ENCODE measurements at places on chromosomes 5 and 9.
A peak's percentile ranks its signal among the peaks of the same experiment; 100 is the strongest.

GRCh38 chr9:26940779-26941178, 6.3 kb downstream of the PLAA start:
- DNase-seq, result no peak

GRCh38 chr5:30030101-30030500, 1163.4 kb upstream of the CDH6 start:
- no peak for DNase-seq

GRCh38 chr9:134648701-134649530, 7.3 kb downstream of the COL5A1 start:
- no peak for DNase-seq

DNA sequence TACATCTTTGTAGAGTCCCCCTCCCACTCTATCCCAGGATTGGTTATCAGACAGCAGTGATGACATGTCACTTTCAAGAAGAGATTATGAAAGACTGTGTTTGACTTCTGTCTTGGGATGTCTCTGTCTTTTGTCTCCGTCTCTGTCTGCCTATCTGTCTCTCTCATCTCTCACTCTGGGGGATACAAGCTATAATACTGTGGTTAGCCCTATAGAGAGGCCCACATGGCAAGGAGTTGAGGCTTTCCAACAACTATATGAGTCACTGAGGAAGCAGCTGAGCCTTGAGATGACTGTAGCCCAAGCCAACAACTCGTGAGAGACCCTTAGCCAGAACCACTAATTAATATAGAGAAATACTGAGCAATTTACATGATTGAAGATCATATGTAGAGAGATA, 284.8 kb downstream of the PDE4D start:
- peak; percentile 35 for DNase-seq

DNA sequence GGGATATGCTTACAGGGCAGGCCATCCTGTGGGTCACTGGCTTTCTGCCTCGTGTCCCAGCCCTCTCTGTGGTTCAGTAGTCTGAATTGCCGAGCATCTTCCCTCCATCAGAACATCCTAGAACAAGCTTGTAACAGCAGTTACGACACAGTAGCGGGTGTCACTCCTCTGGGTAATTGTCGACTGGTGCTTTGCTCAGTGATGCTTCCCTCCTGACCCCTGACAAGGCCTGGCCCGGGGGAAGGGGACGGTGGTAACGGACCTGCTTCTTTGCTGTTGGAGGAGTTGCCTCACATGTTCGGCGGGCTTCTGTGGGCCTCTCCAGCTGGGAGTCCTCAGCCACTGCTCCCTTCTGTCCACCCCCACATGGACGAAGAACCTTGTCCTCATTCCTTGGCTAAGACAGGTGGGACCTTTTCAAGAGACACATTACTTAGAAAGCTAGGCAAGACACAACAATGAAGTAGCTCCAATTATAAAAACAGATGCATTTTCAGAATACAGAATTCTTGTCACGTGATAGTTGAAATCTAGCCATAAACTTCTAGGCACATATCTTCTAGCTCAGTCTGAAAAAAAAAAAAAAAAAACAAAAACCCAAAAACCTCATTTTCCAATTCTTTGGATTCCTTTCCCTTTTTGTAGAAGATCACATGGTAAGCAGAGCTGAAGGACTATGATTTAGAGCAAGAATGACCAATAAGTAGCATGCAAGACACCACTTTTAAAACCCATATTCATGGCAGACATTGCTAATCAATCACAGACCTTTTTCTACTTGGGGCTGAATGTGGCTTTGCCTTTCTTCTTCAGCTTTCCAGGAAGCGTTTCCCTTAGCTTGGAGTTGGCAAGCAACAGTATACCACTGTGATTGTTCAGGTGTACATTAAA, 25.0 kb downstream of the HMCN2 start:
- DNase-seq, result no peak

- no peak for DNase-seq
These were observed 478.7 kb downstream of the DMAC1 start for GRCh38 chr9:7320841-7321240.

DNA sequence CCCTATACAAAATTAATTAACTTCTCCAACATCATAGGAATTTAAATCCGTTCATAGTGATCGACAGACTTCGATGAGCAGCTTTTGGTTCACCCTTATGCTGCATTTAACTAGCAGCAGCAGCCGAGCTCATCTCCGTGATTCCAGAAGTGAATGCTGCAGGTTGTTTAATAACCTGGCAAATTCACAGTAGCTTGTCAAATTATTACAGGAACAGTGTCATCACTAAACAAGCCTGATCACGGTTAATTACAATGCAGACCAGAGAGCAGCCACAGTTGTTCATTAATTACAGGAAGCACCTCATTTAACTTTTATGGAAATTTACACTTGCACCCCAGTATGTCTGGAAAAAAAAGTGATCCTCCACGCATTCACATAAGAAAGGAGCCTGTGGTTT, 188.2 kb downstream of the BNC2 start:
- DNase-seq, result no peak

- no peak for DNase-seq
These were observed 198.0 kb downstream of the GAS1 start for GRCh38 chr9:86749161-86749893.

DNA sequence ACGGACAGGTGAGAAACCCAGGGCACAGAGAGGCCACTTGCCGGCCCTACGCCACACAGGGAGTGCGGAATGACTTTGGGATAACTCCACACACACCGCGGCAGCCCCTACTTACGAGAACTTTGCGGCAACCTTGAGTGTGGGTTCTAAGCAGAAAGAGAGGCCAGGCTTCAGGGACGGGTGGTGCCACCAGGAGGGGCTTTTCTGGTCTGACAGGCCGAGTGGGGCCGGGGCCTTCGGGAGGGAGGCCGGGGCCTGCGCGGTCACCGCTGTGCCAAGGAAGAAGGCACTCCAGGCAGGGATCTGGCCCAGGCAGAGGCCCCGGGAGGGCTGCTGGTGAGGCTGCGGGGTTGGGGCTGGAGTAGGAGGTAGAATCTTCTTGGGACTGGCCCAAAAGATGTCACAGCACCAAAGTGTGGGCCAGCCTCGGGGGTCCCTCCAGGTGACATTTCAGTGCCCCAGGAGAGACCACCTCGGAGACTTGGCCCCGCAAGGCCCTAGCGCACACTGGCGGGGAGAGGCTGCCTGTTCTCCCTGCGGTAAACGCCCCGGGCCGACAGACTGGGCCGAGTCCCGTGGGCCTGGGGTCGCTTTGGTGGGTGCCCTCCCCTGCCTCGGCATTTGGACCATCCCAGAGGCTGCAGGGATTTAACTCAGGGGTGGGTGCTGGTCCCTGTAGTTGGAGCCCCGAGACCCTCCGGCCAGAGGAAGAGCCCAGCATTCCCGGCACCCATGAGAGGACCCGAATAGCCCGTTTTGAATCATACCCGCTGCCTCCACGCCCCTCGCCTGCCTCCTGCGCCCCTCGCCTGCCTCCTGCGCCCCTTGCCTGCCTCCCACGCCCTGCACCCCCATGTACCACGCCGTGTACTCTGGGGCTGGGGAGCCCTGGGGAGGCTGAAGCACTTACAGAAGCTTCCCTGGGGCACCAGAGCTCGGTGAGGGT, 9.0 kb upstream of the RNU6ATAC start:
- DNase-seq, result no peak

GRCh38 chr5:29304545-29304944, 1888.9 kb upstream of the CDH6 start:
- no peak for DNase-seq

- peak; percentile 31 for DNase-seq
These were observed 387.1 kb downstream of the PDE4D start for GRCh38 chr5:59506285-59506877.

DNA sequence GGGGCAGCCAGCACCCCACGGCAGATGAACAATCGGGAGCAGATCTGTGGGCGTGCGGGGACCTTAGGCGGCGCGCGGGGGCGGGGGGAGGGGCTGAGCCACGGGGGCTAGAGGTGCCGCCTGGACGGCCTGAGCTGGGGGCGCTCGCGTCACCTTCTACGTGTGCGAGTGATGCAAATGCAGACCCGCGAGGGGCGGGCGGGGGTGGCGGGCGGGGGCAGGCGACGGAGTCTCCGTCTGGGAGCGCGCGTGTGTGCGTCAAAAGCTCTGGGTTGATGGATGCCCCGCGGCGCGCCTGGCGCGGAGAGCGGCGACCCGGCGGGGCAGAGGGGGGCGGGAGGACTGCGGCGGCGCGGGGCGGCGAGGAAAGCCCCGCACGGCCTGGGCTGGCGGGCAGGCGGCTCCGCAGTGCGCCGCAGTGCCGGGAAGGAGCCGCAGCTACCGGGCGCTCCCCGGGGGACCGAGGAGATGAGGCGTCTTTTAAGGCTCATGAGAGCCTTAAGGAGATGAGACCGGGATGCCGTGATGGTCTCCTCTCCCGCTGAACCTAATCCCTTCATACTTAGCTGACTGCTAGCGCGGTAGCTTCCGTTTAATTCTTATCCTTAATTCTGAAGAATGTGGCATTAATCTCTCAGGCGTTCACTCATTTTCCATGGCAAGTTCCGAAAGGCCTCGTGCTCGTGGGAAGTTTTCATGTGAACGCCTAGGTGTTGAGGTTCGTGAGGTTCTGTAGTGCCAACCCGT, 1.5 kb downstream of the SV2C start:
- no peak for DNase-seq
